ENCODE measurements at places on chromosomes 2 and 18. TPM values are rescaled to one million over a fixed set of nuclear protein-coding genes. Genes with fewer than 3 reads are reported as not detected.
A peak's percentile ranks its signal among the peaks of the same experiment; 100 is the strongest.

Gene ADNP2
- 12.9 TPM for total RNA-seq

Gene ASTL
- total RNA-seq = not detected

Gene GLI2
- total RNA-seq = 3.9 TPM

GRCh38 chr2:72425996-72426395, 278.3 kb upstream of the CYP26B1 start:
- no peak for DNase-seq

Gene USP37
- total RNA-seq = 12.3 TPM

GRCh38 chr2:167942366-167943081, 304.9 kb downstream of the STK39 start:
- no peak for DNase-seq

GRCh38 chr2:46610021-46610420, 130.7 kb downstream of the TMEM247 start:
- DNase-seq = no peak

DNA sequence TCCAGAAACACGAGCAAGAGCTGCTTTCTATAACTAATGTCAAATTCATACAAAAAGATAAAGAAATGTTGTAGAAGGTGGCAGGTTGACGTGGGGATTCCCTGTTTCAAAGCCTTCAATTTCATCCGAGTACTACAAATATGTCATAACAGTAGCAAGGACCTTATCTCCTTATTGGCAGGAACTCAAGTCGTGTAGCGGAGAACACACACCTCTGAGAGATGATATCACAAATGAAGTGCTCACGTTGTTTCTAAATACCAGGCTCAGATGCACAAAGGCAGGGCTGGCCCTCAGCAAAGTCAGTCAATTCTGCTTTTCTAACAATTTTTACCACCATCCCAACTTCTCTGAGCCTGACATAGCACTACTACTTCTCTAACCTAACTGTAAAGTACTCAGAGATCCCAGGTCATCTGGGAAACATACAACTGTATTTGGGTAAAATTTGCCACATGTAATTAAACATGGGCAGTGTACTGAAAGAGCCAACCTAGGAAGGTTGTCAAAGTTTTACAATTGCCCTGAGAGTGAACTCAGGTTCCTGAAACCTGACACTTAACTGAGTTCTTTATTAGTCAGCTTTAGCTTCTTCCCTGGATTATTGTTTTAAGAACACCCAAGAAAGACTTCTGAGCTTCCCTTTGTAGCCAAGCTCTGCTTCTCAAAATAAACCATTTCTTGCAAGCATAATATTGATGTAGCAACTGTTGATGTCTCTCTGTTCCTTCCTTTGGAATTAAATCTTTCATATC, 813.7 kb upstream of the ACVR2A start:
- no peak for DNase-seq

DNA sequence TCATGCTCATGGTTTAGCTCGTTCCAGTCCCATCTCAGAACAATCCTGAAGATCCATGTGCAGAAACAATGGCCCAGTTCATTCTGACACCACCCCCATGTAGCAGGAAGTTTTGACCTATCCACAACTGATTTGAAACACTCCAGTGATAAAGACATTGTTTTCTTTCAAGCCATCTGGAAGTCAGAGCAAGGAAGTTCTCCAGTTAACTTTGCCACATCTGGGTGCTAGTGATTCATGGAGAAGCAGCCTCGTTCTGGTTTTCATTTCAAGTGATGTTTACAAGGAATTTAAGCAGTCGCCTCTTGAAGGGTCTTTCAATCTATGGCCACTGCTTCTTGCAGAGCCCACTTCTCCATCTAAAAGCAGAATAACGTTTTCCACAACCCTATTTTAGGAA, 36.6 kb upstream of the TWIST2 start:
- DNase-seq = peak; percentile 76

DNA sequence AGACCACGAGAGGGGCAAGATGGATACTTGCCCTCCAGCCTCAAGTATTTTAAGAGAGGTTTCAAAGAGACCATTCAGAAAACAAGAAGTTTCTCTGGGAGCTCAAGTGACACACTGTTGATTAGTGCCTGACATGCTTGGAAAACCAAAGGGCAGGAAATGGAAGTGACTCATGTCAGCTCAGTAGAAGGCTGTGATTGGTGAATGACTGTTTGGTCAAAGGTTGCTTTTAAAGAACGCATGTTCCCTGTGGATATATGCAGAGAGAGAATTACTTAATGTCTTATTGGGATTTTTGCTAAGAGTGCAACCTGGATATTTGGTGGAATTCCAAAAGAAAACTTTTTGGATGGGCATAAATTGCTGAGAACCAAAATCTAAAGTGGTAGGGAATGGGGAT, 549.9 kb downstream of the XIRP2 start:
- peak; percentile 68 for DNase-seq

DNA sequence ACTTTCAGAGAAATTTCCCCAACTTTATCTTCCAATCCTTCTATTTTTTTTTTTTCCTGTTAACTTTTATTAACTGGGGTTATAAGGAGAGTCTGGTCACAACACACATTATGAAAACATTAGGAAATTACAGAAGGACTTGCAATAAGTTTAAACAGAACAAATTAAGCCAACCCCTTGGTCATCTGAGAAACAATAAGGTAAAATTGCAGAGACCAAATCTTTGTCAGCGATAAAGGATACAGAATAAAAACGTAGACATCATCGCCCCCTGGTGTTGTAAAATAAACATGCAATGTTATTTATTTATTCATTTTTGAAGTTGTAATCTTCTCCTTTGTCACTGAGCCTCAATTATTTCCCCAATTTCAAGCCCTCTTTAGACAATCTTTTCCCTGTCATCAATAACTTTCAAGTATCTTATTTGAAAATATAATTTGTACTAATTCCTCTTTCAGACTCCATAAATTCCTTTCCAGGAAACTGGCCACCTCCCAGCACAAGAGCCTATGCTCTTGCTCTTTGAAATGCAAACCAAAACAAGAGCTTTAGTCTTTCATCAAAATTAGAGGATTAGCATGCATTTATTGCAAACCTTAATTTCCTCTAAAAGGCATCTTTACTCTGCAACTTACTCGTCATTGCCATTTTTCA, 19.5 kb downstream of the G6PC2 start:
- peak; percentile 36 for DNase-seq

Gene GRB14
- not detected for total RNA-seq

DNA sequence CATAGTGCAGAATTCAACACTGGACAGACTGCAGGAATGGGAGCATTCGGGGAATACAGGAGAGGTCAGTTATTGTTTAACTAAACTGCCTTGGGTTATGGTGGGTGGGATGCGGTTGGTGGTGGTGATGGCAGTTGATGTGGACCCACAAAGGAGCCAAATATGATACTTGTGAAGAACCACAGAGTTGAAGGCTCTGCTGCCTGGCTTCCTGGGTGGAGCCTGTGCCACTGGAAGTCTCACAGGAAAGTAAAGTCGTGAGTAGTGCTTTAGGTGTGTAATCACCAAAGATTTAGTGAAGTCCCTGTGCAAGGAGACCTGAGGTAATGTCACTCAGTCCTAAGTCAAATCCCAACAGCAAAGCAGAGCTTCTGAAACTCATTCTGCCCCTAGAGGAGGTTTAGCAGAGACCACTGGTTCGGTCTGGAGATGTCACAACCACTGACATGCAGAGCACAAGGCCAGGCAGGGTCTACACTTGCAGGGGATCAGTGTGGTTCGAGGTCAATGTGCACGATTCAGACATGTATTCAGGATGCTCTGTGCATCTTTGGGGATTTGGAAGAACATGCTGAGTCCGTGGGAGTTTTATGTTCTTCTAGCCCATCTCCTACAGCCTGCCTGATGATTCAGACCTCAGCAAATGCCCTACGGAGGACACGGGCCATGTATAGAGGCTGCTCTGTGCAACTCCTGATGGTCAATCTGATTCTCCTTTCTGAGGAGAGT, 1150.9 kb downstream of the RPIA start:
- no peak for DNase-seq

DNA sequence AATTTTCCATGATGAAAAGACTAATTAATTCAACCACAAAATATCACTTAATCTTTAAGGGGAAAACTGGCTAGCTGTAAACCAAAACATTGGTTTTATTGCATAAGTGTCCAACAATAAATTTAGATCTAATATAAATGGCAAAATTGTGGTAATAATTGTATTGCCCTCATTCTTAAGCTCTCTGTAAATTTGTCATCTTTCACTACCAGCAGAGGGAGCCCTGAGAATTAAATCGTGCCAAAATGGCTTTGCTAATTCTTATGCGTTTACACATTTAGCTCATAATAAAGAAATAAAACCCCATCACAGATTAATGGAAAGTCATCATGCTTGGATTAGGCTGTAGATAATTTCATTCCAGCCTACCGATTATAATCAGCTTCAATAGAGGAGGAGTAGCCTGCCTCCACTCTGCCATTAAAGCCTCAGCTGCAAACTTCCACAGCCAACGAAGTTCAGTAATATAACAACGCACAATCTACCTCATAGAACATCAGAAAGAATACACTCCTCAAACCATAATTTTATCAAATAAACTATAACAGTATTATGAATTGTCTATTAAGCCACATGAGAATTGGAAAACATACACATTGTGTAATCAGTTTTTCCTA, 70.0 kb upstream of the ATP5MC3 start:
- peak; percentile 39 for DNase-seq

DNA sequence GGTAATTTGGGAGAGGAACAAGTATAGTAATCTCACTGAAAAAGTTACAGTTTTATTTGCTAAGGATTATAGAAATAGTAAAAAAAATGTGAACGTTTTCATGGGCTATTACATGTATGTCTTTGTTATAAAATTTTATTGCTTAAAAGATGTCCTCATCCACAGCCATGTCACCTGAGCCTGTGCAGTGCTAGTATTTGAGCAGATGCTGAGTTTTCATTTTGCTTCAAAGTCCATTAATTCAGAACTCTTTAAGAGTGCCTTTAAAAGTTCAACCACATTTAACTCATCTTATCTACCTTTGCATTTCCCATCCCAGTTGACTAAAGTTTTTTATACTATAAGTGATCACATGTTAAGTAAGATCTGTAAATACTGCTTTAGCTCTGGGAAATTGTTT, 52.6 kb downstream of the DPP10 start:
- DNase-seq = no peak

- DNase-seq = no peak
Measured at GRCh38 chr2:240338274-240338673, 97.2 kb upstream of the GPC1 start.

DNA sequence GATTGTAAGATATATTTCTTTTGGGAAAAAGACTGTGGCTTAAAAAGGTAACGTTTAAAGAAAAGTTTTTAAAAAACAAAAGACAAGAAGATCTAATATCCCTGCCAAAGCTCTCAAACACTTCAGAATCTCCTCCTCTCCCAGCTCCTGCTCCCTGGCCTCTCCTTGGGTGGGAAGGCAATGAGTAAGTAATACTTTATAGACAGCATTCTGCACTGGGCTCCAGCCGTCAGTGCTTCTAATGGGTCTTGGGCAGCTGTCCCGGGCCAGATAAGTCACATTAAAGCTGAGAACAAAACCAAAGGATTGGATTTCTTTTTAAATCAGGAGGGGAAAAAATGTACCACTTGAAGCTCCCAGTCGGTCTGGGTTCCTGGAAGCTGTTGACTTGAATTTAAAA, 133.7 kb downstream of the ALPK2 start:
- no peak for DNase-seq

Gene FIGN
- total RNA-seq = 5.8 TPM

Gene TET3
- 3.6 TPM for total RNA-seq

GRCh38 chr2:188965563-188965962, 8.6 kb upstream of the COL3A1 start:
- no peak for DNase-seq

- DNase-seq = no peak
Measured at GRCh38 chr2:173231042-173231441, 123.6 kb upstream of the CDCA7 start.

Gene ZNF396
- 2.2 TPM for total RNA-seq

- no peak for DNase-seq
Measured at GRCh38 chr2:61928826-61929461, 23.5 kb downstream of the COMMD1 start.

- DNase-seq = peak; percentile 100
Measured at GRCh38 chr2:9703085-9703678, 72.4 kb upstream of the YWHAQ start.

- no peak for DNase-seq
Measured at GRCh38 chr2:239259603-239260298, 141.1 kb downstream of the HDAC4 start.

- no peak for DNase-seq
Measured at GRCh38 chr2:11121823-11122155, 33.5 kb upstream of the SLC66A3 start.

DNA sequence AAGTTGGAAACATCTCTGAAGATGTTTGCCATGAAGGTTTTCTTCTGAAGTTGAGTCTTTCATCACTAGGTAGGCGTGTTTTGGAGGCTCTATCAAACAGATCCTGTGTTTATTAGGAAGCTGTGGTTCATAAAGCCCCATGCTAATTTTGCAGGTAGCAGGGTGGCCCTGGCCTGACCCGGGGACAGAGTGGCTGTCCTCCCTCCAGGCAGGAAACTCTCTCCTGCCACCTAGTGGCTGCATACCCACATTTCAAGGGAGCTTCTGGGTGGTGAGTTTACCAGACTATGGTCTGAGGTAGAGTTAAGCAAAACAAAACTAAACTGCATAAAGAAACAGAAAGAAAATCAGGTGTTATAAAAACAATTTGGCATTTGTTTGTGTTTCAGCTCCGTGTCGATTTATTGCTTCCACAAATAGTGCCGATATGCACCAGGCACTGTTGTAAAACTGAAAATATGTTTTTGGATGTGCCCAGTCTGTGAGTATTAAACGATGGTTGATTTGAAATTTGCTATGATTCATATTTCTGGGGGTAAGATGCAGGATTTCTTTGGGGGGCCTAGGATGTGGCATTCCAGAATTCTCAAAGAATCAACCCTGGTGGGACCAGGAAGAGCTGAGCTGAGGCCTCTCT, 26.0 kb upstream of the IL37 start:
- DNase-seq = peak; percentile 49

DNA sequence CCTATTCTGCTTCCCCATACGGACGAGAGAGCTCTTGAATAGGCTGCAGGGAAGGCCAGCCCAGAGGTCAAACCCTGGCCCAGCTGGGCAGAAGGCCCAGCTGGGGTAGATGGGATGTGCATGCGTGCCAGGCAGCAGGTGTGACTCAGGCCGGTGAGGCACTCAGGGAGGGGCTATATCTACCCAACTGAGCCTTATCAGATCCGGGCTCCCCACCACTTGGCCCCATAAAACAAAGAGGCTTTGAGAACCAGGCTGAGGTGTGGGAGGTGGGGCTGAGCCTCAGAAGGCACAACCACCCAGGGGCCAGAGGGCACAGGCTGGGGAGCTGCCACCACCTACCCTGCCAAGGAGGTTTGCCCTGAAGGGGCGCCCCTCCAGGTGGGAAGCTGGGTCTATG, 8.0 kb upstream of the CFAP65 start:
- DNase-seq = peak; percentile 73

GRCh38 chr2:150404147-150404546, 83.3 kb downstream of the RND3 start:
- DNase-seq = peak; percentile 7

GRCh38 chr2:3503046-3503445, 16.3 kb downstream of the ADI1 start:
- DNase-seq = no peak

Gene KATNAL2
- 4.3 TPM for total RNA-seq

Gene GAL3ST2
- not detected for total RNA-seq

- DNase-seq = peak; percentile 91
Measured at GRCh38 chr2:71130152-71130904, at the start of the genes MCEE and MPHOSPH10. MCEE (minus strand) TSS chr2:71130229; CDS start chr2:71130219, 10 bp downstream. MPHOSPH10 (plus strand) TSS chr2:71130634; CDS start chr2:71130666, 32 bp downstream.

Gene GALNT3
- total RNA-seq = not detected

Data from RPMI7951 (cell line).